G401 (cell line): ENCODE measurements at places on chromosomes 7 and 10. TPM values are rescaled to one million over a fixed set of nuclear protein-coding genes. Genes with fewer than 3 reads are reported as not detected.
A peak's percentile ranks its signal among the peaks of the same experiment; 100 is the strongest.

- DNase-seq = no peak
These were observed 11.3 kb downstream of the STAG3 start for GRCh38 chr7:100189061-100189460.

GRCh38 chr10:69807122-69807521, 5.4 kb downstream of the COL13A1 start:
- no peak for DNase-seq

DNA sequence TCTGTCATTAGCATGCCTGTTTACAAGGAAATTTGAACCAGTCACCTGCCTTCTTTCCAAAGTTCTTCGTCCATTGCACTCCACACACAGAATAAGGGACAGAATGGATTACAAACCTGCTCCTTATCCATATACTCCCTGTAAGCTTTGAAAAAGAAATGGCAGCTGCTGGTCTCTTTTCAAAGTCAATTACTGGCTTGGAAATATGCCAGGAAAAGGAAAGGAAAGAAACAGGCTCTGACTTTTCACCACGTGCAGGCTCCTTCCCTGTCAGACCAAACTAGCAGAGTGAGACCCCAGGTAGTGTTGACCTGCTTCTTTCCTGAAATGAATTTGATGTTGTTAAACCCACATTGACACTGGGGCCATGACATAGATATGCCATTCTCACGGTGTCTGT, 84.5 kb downstream of the LHFPL3 start:
- no peak for DNase-seq

- no peak for DNase-seq
These were observed 105.7 kb downstream of the GRB10 start for GRCh38 chr7:50676740-50677637.

- DNase-seq = peak; percentile 40
These were observed 78.3 kb downstream of the SNX10 start for GRCh38 chr7:26370011-26370410.

GRCh38 chr10:101829561-101830315, 11.5 kb upstream of the OGA start:
- no peak for DNase-seq

DNA sequence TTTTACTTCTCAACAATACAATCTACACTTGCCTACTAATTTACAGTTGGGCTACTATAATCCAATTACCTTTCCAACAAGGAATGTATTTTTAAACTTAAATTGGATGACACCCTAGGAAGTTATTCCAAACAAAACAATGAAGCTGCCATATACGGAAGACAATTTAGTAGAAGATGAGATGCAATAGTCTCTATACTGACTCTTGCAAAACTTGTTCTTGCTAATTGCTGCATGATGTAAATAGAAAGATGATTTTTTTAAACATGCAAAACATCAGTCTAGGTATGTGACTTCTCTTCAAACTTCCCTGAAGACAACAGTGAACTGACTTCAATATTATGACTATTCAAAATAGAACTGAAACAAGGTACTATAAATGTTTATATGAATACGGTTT, 17.6 kb downstream of the NT5C3A start:
- no peak for DNase-seq

GRCh38 chr10:80465839-80466590, 11.9 kb downstream of the TSPAN14 start:
- DNase-seq = no peak

- DNase-seq = no peak
These were observed 271.9 kb downstream of the ADARB2 start for GRCh38 chr10:1465418-1465911.

Gene HMX3
- total RNA-seq = not detected in 2 replicates

Gene GTF2I
- total RNA-seq = 61.6 and 105 TPM in 2 replicates
